ENCODE measurements at places on chromosomes 7 and 10. TPM values are rescaled to one million over a fixed set of nuclear protein-coding genes. Genes with fewer than 3 reads are reported as not detected.

VWDE gene
- 1.4 TPM for total RNA-seq

RNF32 gene
- 10.7 TPM for total RNA-seq

ATE1 gene
- total RNA-seq: 93.2 TPM

FAM131B gene
- 13.0 TPM for total RNA-seq

IFIT5 gene
- total RNA-seq: 22.2 TPM

GTF2I gene
- total RNA-seq: 388 TPM

AIMP2 gene
- total RNA-seq: 32.5 TPM

ACTL6B gene
- 14.7 TPM for total RNA-seq

CYP26C1 gene
- 0.38 TPM for total RNA-seq

ANKRD61 gene
- not detected for total RNA-seq

AGR3 gene
- total RNA-seq: 3.2 TPM

MNX1 gene
- total RNA-seq: not detected

TMEM213 gene
- not detected for total RNA-seq

RHOBTB1 gene
- total RNA-seq: 41.4 TPM

TMEM26 gene
- 7.7 TPM for total RNA-seq

CPEB3 gene
- total RNA-seq: 18.1 TPM

ANKRD30A gene
- total RNA-seq: not detected

FAM20C gene
- 24.7 TPM for total RNA-seq

ASAH2 gene
- 1.5 TPM for total RNA-seq

SSBP1 gene
- total RNA-seq: 121 TPM

Data from camera-type eye (tissue), 1 donor.